Caco-2 (cell line): ENCODE measurements at places on chromosomes 4 and X.

- DNase-seq, result no peak
Measured at GRCh38 chr4:56860781-56861180, 39.3 kb upstream of the SPINK2 start.

GRCh38 chr4:187451776-187452175 is 543.8 kb upstream of the ZFP42 start:
- no peak for DNase-seq

- no peak for DNase-seq
Measured at GRCh38 chr4:54843946-54844345, 186.2 kb downstream of the KIT start.

GRCh38 chrX:132741689-132742088 is 216.7 kb downstream of the HS6ST2 start:
- no peak for DNase-seq

DNA sequence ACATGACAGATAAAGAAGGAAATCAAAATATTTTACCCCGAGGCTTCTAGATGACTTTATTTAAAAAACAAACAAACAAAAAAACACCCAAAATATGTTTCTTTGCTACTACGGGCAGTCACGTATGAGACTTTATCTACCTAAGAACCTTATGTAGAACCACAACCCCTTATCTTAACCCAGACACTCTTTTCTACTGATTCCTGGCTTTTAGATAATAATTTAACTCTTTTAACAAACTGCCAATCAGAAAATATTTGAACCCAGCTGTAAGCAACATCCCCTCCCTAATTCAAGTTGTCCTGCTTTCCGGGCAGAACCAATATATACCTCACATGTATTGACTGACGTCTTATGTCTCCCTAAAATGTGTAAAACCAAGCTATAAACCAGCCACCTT is 15.4 kb downstream of the ELOVL6 start:
- no peak for DNase-seq

GRCh38 chrX:41837270-41837944 is 85.9 kb downstream of the CASK start:
- DNase-seq, result no peak

- no peak for DNase-seq
Measured at GRCh38 chr4:152665691-152666395, 14.0 kb downstream of the TMEM154 start.

GRCh38 chrX:50697691-50698090 is 116.3 kb downstream of the SHROOM4 start:
- no peak for DNase-seq

DNA sequence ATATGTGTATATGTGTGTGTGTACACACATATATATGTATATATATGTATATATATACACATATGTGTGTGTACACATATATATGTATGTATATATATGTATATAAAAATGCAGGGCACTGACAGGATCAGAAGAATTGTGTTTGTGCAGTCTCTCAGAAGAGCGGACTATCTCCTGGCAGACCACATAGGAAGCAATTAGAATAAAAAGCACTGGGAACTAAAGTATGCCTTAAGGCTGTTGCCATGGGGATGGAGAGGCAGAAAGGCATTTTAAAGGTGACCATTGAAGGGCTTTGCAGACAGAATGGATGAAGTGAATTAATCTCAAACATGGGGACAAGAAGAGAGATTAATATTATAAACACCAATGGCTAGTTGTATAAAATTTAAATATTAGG is 33.7 kb upstream of the USP51 start:
- no peak for DNase-seq

- no peak for DNase-seq
Measured at GRCh38 chr4:173527103-173527891, 2.7 kb downstream of the HAND2 start.

GRCh38 chr4:26433556-26433955 is 56.7 kb downstream of the CCKAR start:
- DNase-seq, result no peak

GRCh38 chr4:173585876-173586572 is 56.0 kb upstream of the HAND2 start:
- DNase-seq, result no peak

DNA sequence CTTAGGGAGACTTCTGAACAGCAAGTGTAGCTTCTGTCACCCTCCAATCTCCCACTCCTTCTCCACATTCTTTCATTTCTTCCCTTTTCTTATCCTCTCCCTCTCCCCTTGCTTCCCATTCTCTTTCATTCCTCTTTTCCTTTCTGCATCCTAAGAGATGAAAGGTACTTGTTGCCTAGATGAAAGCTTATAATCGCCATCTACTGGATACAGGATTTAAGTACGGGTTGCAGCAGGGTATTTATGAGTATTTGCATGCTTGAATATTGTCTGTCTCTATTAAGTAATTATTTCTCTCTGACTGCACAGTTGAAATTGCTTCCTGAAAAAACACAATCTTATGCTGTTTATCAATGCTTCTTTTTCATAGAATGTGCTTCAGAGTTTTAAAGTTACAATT is 174.0 kb upstream of the TENT5D start:
- DNase-seq, result no peak

DNA sequence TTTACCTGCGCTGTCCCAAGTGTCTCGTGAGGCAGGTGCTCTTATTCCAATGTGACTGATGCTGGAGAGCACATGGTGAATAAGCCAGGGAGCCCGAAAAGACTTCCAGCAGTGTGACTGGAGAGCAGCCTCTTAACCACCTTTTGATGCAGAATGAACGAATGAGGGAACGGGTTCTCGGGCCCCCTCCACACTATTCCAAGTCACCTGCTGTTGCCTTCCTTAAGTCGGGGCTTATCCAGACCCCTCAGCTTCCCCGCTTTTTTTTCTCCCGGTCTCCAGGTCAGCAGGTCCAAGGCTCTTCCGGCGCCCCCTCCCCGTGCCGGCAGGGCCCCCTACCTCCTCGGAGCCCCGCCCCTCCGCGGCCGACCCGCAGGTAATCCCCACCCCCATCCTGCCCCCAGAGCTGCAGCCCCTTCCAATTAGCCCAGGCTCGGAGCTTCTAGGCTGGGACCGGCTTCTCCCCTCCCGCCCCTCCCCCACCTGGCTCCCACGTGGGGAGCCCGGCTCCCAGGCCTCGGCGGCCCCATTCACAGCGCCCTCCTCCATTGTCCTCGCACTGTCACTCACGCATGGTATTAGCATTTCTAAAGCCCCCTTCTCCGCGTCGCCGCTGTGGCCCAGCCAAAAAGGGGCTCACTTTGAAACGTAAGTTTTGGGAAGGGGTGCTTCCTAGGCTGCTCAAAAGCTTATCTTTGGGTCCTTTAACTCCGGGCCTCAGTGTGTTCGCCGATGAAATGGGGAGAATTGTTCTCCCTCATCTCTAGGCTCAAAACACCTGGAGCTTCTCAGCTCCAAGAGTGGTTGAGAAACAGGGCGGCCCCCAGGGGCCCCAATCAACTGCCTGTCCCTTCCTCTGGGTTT is 56.2 kb upstream of the PJA1 start:
- no peak for DNase-seq

GRCh38 chr4:112185334-112185733 is 40.1 kb downstream of the FAM241A start:
- DNase-seq, result no peak

DNA sequence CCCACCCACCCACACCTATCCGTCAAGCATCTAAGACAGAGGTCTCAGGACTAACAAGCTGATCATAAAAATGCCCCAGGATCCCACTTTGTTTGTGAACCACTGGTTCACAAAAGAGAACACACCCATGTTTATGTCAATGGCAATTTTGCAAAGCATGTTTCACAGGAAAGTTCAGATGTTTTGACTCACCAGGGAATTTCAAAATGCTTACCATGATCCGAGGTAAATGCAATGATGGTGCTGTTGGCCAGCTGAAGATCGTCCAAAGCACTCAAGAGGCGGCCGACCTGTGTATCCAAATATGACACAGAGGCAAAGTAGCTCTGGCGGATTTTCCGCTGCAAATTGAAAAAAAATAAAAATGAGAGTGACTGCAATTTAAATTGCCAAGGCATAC is 15.0 kb downstream of the IDS start:
- DNase-seq, result no peak

GRCh38 chrX:154294791-154295574 is at the start of gene TEX28:
Gene TEX28 (minus strand): TSS chrX:154295124. CDS start chrX:154292117, 3,007 bp downstream.
- DNase-seq, result no peak

GRCh38 chr4:25065932-25066590 is 35.3 kb upstream of the LGI2 start:
- no peak for DNase-seq

DNA sequence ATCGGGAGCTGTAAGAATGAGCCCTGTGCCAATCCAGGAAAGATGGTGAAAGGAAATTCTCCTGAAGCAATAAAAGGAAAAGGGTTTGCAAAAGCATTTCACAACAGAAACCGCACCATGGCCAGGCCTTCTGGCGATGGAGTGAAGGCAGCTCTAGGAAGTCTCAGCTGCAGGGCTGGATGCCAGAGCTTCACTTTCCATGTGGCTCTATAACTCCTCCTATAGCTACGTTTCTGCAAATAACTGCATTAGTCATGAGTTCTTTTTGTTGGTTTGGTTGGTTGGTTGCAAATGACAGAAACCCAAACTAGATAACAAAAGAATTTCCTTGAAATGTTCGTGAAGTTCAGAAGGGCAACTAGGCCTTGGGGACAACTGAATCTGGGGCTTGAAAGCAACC is 84.6 kb downstream of the RELL1 start:
- peak; percentile 83 for DNase-seq

GRCh38 chr4:64559571-64559970 is 150.3 kb upstream of the TECRL start:
- no peak for DNase-seq

GRCh38 chrX:145393702-145394235 is 146.5 kb downstream of the SPANXN1 start:
- DNase-seq, result no peak

GRCh38 chr4:87555773-87556619 is 26.8 kb upstream of the SPARCL1 start:
- no peak for DNase-seq

DNA sequence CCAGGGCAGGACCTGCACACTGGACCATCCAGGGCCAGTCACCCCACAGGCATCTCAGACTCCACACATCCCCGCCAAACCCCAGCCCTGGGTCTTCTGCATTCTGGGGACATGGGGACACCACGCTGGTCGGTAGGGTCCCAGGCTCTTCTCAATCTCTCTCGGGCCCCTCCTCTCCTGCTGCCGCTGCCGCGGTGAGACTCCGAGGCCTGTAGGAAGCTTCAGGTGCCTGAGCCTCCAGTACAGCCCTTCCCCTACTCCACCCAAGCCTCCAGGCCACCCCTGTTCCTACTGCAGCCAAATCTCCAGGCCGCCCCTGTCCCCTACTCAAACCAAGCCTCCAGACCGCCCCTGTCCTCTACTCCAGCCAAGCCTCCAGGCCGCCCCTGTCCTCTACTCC is 5.5 kb upstream of the ASMT start:
- no peak for DNase-seq

GRCh38 chr4:31655328-31655727 is 935.2 kb downstream of the PCDH7 start:
- DNase-seq, result no peak

DNA sequence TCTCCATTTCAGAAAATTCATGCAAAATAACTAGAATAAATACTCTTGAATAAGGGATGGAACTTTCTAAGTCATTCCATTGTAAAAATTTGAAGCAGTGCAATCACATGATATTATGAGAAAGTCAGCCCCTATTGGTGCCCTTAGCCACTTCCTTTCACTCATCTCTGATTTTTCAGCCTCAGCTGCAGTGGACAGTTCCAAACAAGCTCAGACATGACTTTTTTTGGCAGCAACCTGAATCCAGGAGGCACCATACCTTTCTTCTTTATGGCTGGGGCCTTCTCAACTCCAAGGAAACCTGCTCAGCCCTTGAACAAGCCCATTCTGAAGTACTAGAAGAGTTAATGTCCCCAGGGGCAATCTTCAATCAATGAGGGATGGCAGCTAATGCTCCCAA is 40.5 kb downstream of the MAPK10 start:
- DNase-seq, result no peak

GRCh38 chr4:95358421-95358820 is 190.4 kb downstream of the UNC5C start:
- DNase-seq, result peak; percentile 39

DNA sequence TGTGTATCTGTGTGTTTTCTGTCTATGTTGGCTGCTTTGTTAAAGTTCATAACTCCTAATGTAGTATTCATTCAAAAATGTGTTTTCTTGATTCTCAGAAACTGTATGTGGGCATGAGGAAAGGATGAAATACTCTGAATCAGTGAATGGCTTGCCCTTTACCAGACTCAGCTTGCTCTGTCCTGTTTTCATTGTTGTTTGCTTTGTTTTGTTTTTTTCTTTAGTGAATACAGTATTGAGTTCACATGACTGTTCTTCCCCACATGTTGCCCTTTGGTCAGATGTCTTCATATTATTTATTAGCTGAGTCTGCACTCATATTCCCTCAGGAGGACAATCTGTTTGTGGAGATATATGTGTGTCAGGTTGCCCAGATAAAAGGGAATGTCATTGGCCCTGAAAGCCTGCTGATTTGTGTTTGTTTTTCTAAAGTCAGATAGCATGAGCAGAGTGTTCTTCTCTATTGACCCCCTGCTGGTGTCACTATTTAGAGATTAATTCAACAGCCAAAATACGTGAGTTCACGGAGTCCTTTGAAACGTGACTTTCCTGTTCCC is 1184.4 kb downstream of the RPA4 start:
- no peak for DNase-seq

GRCh38 chr4:71189471-71189870 is 149.3 kb upstream of the SLC4A4 start:
- no peak for DNase-seq

- no peak for DNase-seq
Measured at GRCh38 chrX:47068214-47068613, 10.0 kb upstream of the RGN start.

DNA sequence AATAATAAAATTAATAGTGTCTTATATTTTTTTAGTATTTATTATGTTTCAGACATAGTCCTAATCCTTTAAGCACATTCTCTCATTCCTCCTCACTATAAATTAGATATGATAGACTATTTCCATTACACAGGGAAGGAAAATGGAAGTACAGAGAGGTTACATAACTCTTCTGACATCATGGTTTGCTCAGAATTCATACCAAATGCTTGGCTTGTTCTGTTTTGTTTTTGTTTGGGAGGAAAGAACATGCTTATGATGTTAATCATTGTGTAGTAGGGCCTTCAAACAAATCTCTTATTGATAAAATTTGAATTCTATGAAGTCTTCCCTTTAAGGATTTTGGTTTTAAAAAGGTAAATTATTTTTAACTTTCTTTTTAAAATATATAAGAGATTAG is 59.5 kb downstream of the RXFP1 start:
- DNase-seq, result no peak

DNA sequence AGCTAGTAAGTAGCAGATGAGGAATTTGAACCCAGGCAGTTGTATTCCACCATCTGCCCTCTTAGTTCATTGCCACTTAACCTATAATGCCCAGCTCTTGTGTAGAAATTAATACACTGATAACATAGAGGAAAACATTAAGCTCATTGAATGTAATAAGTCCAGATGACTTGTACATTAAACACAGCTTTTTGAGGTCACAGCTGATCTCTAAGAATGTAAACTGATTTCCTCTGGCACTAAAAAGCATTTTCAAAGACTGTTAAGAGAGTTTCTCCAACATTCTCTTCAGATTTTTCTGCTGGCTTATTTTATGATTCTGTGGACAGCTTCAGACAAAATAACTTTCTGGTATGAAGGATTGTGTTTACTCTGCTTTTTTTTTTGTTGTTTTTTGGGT is 42.7 kb downstream of the HPRT1 start:
- no peak for DNase-seq
